Activated T-cell treated with anti-CD3 and anti-CD28 coated beads for 4 hours (primary cell): ENCODE measurements at places on chromosomes 2 and 18.
A peak's percentile ranks its signal among the peaks of the same experiment; 100 is the strongest.

- DNase-seq: no peak
Observed at GRCh38 chr2:102636283-102636907, 17.0 kb downstream of the SLC9A2 start.

DNA sequence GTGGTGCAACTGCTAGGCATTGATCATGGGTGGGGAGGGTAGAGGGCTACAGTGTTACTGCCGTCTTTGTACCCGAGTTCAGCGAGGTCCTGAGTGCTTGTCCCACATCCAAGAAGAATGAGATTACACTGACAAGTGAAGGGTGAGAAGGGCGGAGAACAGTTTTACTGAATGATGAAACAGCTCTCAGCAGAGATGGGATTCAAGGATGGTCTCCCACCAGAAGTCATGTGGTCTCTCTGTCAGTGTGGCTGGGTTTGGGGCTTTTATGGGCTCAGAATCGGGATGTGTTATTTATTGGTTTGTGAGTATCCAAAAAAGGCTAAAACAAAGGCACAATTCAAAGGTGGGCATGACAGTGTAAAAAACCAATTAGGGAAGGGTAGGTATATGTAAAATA is 10.8 kb upstream of the ASB1 start:
- DNase-seq: no peak

DNA sequence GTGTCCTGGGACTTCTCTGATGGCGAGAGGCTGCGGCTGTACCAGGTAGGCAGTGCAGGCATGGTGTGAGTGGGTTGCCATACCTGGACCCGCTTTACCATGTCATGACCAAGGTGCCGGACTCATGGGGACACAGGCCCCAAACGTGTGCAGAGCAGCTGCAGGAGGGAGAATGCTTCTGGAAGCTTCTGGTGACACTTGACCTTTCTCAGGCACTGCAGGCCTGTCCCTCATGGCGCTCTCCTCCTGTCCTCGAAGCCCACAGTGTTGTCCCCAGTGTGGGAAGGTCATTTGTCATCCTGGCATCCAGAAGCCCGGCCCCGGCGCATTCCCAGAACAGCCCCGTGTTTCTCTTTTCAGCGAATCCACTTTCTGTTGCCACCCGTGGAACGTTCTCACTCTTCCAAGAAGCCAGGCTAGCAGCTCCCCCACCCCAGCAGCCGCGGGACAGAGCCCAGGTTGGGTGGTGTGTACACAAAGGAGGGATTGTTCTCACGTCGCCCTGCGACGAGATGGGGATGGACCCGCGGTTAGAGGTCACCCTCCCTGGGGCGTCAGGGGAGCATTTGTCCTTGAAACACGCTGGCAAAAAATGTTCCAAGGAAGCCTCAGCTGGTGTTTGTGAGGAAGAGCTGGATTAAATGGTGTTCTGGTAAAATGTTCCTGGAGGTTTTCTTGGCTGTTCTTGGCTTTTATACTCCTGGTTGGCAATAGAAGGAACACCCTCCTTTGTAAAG is 43.7 kb downstream of the SH3BP4 start:
- DNase-seq: no peak

- no peak for DNase-seq
Observed at GRCh38 chr2:182144776-182145165, 159.1 kb downstream of the PPP1R1C start.

DNA sequence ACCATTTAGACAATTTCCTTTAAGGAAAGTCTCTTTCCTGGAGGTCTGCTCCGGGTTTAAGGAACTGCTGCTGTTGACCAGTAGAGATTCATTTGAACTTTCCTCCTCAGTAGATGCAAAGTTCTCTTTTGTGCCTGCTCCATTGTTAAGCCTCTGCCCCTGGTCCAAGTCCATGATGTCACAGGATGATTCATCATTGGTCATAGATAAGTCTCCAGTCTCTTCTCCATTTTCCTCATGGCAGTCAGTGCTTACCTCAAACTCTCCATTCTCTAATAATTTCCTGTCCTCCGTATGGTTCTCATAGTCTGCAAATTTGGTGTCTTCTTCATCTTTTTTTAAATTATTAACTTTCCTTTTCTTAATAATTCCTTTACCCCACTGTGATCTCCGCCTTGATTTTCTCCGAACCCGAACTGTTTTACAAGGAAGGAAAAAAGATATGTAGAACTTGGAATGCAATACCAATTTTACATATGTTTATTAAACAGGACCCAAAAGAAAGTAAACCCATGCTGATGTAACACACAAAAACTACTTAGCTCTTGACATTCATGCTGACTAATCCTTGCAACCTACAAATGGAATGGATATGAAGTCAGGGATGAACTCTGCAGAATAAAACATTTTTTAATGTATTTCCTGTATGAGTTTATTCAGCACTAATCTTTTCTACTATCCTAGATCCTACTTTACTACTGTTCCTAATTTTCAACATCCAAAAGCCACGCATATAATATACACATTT is 169.1 kb downstream of the ATAD2B start:
- no peak for DNase-seq

DNA sequence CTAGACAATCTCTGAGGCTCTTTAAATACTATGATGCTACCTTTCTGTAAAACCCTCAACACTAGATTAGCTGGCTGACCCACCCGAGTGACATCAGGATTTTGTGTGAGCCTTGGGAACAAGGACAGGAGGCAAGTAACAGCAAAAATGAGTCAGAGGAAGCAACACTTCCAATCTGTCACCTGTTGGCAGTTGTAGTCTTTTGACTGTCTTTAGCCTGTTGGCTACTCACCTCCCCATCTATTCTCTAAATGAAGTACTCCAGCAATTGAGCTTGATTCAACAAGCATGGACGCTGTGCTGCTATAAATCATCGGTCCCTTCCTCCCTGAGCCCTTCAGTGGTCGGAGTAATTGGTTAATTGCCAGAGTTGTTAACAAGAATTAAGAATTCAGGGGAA is 898.7 kb downstream of the BCL11A start:
- DNase-seq: no peak

DNA sequence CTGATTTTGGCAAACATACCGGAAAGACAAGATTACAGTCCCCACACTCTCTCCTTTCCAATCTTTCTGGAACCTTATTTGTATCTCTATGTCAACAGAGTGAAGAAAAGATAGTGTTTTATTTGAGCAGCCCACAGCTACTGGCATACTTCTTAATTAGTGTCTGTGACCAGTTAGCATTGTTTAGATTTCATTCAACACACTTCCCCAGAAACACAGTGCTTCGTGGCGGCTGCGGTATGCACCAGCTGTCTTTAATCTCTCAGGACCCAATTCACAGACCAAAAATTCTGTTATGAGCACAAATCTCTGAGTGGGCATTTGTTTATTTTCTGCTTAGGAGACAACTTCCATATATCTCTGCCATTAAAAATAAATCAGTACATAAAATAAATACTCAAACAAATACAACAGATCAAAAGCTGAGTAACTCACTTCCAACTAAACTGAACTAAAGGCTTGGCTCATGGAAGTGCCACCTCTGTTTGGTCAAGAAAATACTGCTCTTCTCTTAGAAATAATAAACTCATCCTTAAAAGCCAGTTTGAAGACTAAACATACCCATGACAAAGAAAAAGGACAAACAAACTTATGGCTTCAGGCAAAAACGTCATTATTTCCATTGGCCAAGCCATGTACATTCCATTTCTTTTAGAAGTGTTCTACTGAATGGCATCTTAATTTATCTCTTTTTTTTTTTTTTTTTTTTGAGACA is 392.4 kb downstream of the TXNL1 start:
- DNase-seq: no peak

GRCh38 chr2:207711750-207712530 is 500 bp downstream of the CCNYL1 start:
- DNase-seq: peak; percentile 31

DNA sequence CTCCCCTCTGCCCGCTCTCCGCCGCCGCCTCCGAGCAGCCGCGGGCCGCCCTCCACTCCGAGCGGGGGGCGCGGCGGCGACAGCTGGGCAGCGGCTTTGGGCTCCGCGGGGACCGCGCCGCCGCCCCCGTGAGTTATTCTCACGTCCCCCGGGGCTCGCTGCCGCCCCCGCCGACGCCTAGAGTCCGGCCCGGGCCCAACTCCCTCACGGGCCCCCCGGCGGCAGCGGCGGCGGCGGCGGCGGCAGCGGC is 645 bp downstream of the MIB1 start:
- DNase-seq: no peak

DNA sequence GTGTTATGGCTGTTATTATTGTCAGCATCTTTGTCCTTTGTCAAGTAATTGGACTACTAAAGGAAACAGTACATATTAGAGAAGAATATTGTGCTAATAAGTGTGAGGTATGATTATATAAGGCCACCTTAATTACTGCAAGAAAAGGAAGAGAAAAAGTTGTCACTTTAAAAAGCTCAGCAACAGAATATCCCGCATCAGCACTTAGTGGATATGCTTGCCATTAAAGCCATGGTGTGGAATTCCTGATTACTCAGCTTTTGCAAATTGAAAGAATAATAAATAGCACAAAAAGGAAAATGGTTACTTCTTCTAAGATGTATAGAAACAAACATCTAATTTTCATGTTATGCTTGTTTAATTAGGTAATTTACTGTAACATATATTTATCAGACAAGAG is 347.5 kb downstream of the DPP10 start:
- DNase-seq: no peak
